ENCODE measurements at places on chromosomes 4 and X.

GRCh38 chr4:6501171-6501570 is 28.8 kb upstream of the PPP2R2C start:
- no peak for DNase-seq

GRCh38 chr4:77676842-77677241 is 71.2 kb downstream of the CXCL13 start:
- no peak for DNase-seq

- DNase-seq: no peak
Observed at GRCh38 chrX:71228063-71228642, 5.1 kb downstream of the GJB1 start.

DNA sequence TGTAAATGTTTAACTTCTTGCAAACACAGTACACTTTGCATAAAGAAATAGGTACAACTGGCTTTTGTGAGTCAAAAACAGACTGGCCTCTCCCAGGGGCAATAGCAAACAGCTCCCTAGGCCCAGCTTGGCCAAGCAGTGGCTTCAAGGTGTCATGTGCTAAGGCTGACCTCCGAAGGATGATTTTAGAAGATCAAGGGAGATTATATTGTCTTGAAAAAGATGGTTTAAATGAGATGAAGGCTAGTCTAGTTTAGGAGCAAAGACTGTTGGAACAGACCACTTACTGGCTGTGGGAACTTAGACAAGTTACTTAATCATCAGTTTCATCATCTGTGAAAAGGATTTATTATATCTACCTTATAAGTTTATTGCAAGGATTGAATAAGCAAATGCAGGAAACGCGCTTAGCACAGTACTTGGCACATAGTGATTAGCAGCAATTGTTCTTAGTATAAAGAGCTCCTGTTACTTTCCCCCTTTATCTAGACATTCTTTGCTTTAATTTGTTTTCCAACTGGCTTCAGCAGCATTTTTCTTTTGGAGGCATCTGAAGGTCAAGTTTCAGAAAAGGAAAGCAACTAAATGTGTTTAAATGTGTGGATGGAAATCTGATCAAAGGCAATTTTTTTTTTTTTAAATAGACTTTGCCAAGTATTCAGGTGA is 17.2 kb downstream of the ANXA3 start:
- no peak for DNase-seq

DNA sequence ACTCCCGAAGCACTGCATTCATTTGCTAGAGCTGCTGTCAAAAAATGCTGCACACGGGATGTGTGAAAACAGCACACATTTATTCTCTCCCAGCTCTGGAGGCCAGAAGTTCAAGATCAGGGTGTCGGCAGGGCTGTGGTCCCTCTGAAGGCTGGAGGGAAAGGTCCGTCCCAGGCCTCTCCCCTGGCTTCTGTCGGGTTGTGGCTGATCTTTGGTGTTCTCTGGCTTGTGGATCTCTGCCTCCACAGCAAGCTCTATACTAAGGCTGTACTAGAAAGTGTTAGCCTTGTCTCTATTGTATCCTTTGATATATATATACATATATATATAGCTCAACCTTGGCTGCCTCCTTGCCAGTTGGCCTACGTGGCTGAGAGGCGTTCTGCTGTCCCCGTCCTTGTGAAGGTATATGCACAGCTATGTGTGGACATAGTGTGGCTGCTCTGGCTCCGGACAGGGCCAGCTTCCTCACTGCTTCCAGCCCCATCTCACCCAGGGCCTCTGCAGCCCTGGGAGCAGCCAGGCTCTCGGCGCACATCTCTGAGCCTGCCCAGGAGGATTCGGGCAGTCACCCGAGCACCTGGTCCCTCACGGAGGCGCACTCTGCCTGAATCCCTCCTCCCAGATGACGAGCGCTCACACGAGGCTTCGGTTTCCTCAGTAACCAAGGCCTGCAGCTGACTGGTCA is 15.0 kb upstream of the DUSP9 start:
- DNase-seq: no peak

DNA sequence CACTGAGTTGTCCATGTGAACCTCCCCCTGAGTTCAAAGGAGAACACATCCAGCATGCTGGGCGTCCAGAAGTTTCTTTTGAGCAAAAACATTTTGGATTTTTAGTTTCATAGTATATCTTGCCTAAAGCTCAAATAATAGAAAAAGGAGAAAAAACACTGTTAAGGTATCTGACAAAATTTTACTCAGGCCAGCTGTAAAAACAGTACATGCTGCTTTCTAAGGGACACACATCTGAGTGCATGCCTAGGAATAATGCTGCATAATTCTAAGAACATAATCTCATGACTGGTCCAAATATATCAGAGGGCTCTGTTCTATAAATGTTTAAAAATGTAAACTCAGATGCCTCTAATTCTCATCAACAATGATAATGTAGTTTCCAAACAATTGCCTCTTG is 561.3 kb upstream of the INTU start:
- DNase-seq: no peak

DNA sequence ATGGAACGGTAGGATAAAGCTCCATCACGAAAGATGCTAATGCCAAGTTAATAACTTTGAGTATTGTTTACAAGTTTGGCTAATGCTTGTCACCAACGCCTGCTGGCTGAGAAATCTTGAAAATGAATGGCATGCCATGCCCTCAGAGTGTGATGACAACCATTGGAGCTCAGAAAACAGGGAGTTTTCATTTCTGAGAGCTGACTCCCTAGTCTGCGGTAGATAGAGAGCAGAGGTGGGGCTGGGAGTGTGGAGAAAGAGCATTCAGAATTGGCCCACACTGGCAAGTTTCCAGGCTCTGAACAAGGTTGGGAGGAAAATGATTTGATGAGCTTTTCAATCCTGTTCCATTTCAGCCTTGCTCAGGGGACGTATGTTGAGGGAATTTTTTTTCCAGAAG is 183.9 kb downstream of the CPEB2 start:
- no peak for DNase-seq

DNA sequence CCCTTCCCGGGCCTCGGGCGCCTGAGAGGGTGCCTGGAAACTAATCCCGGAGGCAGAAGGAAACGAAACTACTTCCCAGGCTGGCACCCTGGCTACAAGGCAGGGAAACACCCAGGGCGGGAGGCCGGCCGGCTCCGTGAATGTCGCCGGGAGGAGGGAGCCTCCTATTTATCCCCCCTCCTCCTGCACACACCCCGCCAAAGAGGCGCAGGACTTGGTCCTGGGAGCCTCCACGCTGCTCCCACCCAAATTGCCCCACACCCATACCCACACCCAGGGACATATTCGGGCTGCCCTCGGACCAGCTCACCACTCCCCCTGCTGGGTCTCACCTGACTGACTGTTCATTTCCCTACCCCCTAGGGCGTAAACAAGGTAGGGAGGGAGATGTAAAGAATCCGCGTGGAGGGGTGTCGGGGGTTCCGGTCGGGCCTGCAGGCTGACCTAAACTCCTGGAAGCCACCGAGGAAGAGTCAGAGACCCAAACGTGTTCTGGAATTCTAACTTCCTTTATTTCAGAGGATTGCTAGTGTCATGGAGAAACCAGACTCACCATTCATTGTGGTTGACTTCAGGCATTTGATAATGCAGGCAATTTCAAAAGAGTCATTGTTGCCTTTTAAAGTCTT is at the start of gene BTC:
BTC (minus strand) TSS at position 142 of the 629 bp plus-strand sequence. CDS start 198 bp downstream, outside the sequence.
- no peak for DNase-seq
